Stimulated activated CD8-positive, alpha-beta memory T cell treated with anti-CD3 and anti-CD28 coated beads, Interleukin-4, amount 100 ng/mL, for 4 hours (primary cell): ENCODE measurements at places on chromosomes 12 and 14.

GRCh38 chr12:53195516-53196420, 11.3 kb downstream of the ITGB7 start:
- no peak for DNase-seq

DNA sequence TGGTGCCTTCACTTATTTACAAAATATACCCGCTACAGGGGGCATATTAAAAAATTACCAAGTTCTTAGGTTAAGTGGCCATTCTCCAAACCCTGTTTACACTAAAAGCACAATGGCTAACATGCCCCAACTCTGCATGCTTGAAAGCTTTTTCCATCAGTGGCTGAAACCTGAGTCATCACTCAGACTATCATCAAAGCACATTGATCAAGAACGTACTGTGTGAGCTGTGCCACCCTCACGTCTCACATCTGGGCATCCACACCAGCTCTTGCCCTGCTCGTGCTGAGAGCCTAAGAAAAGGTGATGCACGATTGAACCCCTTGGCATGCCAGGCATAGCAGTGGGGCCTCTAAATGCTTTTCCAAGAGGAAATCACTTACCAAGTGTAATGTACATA, 13.2 kb downstream of the AQP6 start:
- no peak for DNase-seq

- no peak for DNase-seq
These were observed 215.4 kb downstream of the FOXN3 start for GRCh38 chr14:89201645-89202044.

GRCh38 chr12:8590842-8591545, 21.7 kb downstream of the AICDA start:
- no peak for DNase-seq

GRCh38 chr12:39352471-39353017, 90.4 kb downstream of the KIF21A start:
- no peak for DNase-seq

DNA sequence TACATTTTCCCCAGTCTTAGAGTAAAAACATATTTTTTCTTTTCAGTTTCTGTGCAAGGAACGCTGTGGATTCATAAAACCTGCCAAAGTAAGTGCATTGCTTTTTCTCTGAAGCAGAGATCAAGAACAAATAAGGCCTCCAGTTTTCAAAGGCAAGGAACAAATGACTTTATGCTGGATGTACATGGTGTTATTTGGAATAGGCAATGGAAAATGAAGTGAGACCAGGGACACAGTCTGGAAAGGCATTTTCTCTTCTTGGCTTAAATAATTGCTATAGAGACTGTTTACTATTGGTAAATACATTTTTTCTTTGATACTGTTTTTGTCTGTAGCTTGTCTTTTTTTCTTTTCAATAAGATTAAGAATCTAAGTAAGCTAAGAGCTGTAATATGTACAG, 725.9 kb upstream of the MDGA2 start:
- DNase-seq, result no peak

GRCh38 chr12:43964961-43965360, 129.1 kb downstream of the TMEM117 start:
- DNase-seq, result no peak

DNA sequence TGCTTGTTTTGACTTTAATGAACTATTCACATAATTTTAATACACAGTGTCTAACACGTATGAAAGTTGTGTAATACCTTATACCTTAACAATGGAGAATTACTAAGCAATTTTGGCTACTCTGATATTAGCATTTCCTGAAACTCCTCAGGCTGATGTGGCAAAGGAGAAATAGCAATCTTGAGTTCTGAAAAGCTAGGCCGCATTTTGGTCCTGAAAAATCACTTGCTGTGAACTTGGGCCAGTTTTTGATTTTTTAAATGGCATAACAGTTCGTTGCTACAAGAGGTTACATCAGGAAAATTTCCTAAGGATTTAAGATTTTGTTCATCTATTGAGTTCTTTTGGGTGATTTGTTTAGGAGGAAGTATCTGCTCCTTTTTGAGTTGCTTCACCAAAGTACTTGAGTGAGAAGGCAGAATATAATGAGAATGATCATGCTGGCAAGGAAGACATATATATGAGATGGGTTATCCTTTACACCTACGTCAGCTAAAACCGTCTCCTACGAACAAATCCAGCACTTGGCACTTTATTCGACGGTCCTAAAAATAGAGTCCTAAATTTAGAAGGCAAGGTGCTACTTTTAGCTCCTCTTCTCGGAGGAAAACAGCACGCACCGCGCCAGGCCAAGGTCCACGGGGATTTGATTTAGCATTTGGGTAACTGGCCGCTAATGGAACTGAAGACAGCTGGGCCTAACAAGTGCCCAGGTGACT, 32.2 kb downstream of the MIA2 start:
- no peak for DNase-seq

DNA sequence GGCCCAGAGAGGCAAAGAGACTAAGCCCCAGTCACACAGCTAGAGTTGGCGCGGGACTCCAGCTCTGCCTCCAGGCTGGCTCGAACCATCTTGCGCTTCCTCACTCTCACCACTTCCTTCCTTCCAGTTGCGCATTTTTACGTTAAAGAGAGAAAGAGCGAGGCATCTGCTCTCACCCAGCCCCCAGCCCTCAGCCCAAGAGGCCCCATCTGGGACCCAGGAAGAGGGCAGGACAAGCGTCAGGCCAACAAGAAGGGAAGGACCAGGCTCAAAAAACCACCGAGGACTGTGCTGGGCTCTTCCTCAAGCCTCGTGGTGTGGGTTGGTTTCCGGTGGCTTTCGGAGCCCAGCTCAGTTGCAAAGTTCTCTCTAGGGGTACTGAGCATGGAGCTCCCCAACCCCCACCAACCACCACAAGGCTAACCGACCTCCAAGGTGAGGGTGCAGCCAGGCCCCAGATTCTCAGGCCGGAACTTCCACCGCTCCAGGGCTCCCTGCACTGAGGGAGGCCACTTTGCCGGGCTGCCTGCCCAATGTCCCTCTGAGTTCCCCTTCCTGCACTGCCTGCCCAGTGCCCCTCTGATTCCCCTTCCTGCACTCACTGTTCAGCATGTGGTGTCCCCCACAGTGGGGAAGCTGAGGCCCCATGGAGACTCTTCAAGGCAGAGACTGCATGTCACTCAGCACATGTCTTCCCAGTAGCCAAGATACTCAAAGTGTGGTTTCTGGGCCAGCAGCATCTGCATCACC, 35.9 kb downstream of the TESC start:
- DNase-seq, result no peak

DNA sequence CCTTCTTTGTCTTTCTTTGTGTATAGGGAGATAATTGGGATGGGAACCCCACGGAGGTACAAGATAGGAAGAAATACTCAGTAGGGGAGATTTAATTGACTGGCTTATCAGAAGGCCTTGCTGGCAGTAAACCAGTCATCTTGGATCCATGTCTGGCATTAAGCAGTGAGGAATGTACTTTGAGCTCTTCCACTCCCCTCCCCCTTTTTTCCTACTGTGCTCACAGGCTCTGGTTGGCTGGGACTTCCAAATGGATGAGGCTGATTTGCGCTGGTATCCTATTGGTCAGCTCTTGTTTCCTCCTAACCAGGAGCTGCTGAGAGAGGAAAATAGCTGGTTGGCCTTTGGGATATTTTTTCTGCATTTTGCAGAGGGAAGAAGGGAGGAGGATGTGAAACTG, 24.7 kb downstream of the NGDN start:
- no peak for DNase-seq

DNA sequence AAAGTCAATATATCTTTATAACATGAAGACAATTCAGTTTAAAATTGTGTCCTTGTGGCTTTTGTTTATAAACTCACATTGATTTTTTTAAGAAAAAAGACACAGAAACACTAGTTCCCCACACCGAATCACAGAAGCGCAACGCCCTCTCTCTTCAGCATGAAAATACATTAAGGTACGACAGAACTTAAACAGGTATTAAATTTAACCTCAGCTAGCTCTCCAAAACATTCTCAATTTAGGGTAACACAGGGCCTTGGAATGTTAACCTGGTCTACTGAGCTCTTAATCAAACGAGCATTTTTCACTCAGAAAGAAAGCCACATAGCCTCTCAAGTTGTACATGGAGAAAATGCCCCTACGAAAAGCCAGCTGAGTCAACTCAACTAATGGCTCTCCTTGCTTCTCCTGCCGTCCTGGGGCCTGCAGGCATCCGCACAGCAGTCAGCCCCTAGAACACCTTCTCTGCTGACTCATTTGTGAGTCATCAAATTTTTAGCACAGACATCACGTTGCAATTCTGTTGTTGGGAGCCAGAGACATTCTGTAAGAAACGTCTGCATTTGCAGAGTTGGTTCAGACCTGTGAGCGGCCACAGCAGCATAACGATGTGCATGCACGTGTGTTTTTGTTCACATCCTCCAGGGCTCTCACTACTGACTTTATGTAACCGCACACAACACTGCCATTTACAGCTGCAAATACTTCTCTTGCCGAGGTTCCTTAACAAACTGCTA, 141.6 kb downstream of the ITPR2 start:
- no peak for DNase-seq

GRCh38 chr12:121718653-121719239, 6.2 kb downstream of the TMEM120B start:
- DNase-seq, result no peak

- no peak for DNase-seq
These were observed 108.0 kb upstream of the MAX start for GRCh38 chr14:65210118-65210821.

DNA sequence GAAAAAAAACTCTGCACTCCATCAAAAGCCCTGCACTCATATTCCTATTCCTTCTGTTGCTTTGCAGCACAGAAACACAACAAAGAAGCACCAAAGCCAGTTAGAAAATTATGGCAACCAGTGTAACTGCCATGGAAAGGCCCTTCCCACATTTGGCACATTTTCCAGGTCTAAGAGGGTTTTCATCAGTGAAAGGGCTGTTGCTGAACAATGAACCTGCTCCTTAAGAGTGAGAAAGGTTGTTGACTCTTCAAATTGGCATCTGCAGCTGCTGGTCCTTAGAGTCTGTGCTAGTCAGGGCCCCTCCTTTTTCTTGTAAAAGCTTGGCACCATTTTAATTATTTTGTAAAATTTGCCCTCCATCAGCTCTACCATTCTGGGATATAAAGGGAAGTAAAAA, 378.7 kb upstream of the KITLG start:
- no peak for DNase-seq

DNA sequence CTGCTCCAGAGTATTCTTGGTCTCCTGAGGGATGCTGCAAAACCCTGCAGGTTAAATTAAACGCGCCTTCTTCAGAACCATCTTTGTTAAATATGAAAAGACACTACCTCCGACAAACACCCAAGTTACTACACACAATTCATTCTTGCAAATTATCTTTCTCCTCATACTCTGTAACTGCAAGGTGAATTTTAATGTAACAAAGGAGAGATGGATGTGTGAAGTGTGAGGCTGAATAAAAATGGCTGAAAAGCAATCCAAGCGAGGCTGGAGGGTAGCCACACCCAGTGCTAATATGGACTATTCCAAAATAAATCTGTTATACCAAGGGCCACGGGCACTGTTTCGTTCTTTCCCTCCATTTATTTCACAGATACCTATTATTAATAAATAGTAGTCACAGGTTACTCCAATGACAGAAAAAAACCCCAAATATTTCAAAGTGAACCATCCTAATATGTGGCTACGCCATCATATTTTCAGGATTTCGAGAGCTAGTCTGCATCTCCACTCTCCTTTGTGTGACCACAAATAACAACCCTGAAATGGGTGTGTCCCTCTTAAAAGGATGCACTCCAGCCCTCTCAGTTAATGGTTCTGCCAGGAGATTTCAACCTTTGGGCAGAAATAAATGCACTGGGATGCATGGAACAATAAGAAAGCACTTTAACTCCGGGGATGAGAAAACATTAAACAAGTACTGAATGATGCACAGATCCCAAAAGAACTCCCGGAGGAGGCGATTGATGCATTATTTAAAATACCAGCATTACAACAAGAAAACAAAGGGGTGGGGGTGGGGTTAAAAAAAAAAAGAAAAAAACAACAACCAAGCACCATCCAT, 53.1 kb upstream of the CCDC175 start:
- no peak for DNase-seq

- DNase-seq, result no peak
These were observed 188.8 kb downstream of the TTC7B start for GRCh38 chr14:90627478-90627877.

- DNase-seq, result no peak
These were observed 27.4 kb downstream of the FAM234B start for GRCh38 chr12:13071305-13072280.

DNA sequence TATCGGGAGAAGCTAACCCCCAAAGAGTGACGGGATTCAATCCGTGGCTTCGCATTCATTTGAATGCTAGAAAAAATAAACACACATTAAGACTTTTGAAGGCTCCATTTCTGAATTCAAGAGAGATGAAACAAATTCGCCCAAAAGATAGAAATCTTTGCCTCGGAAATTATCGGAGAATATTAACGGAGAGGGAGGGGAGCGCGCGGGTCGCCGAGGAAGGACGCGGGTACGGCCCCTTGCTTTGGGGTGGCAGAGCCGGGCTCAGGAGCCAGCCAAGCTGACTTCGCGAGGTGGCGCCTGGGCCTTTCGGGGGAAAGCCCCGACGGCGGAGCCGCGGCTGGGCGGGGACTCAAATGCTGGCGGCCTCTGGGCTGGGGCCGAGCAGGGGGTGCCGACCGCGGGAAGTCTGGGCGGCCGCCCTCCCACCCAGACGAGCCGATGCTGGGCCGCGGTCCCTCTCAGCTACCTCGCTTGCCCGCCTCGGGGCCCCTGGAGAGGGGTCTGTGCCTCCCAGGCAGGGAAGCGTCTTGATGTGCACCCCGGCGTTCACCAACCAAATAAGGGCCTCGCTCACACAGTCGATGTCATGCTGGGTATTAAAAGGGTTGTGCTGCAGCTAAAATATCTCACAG, 14.7 kb downstream of the NKX2-1 start:
- DNase-seq, result no peak

DNA sequence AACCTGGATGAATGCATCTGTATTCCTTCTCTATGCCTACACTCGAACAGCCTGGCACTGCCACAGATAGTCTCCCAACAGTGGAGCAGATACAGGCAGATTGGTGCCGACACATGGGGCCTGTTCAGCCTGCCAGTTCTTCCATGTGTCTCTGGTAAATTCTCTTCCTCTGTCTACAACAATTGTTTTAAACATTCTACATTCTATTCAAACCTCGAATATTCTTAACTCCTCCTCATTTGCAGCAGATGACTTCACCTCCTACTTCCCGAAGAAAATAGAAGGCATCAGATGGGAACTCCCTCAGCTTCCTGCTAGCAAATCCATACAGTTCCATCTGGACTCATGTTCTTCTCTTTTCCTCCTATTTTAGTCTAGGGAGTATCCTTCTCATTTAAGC, 43.1 kb upstream of the OTOGL start:
- no peak for DNase-seq
